WTC11 (cell line): ENCODE measurements at places on chromosomes 7 and 10. TPM values are rescaled to one million over a fixed set of nuclear protein-coding genes. Genes with fewer than 3 reads are reported as not detected.

LUC7L2 gene
- total RNA-seq, result 91.0 to 94.4 TPM (median 92.4 TPM) in 3 replicates

NXPH1 gene
- total RNA-seq, result 0.14 to 0.59 TPM (median 0.27 TPM) in 3 replicates

- peaks cover 28% of the 10 kb centered on the region for H3K4me1 ChIP-seq
- H3K4me3 ChIP-seq, result no peak overlapping the region
- no peak for DNase-seq
- no peak overlapping the region for H3K27ac ChIP-seq
- H3K36me3 ChIP-seq, result no peaks in the 10 kb centered on the region
Observed at GRCh38 chr7:132398253-132398925, 177.9 kb downstream of the PLXNA4 start.

- H3K4me3 ChIP-seq, result no peak overlapping the region
- no peaks in the 10 kb centered on the region for H3K36me3 ChIP-seq
- H3K4me1 ChIP-seq, result peaks cover 25% of the 10 kb centered on the region
- H3K27me3 ChIP-seq, result no peaks in the 10 kb centered on the region; the same call in 1 of the 2 replicates
Observed at GRCh38 chr10:116674901-116675423, 54.2 kb downstream of the PNLIPRP2 start.

GRCh38 chr10:2592360-2593160 is 474.8 kb upstream of the PFKP start:
- H3K36me3 ChIP-seq, result peaks cover 3% of the 10 kb centered on the region; the same call in 1 of the 2 replicates
- H3K4me1 ChIP-seq, result no peaks in the 10 kb centered on the region
- H3K4me3 ChIP-seq, result no peak overlapping the region
